Right ventricle myocardium superior (tissue), 1 donor: ENCODE measurements at places on chromosomes 1 and 21. TPM values are rescaled to one million over a fixed set of nuclear protein-coding genes. Genes with fewer than 3 reads are reported as not detected.

The OR6K3 gene
- total RNA-seq: not detected

The DRAXIN gene
- total RNA-seq: 0.05 TPM

The CLCA1 gene
- not detected for total RNA-seq

The RHD gene
- total RNA-seq: not detected

The LRRIQ3 gene
- total RNA-seq: 0.43 TPM

The TCHH gene
- not detected for total RNA-seq

The SYTL1 gene
- total RNA-seq: 0.43 TPM

The OR2M3 gene
- not detected for total RNA-seq

The TRPM2 gene
- 1.9 TPM for total RNA-seq

The SLC30A10 gene
- 0.32 TPM for total RNA-seq

The ADGRL4 gene
- 18.3 TPM for total RNA-seq

The MRAP gene
- total RNA-seq: 0.56 TPM

The LRIF1 gene
- 16.7 TPM for total RNA-seq

The PSRC1 gene
- total RNA-seq: 0.73 TPM

The RAB7B gene
- 1.2 TPM for total RNA-seq

The NMNAT2 gene
- total RNA-seq: 2.1 TPM

DNA sequence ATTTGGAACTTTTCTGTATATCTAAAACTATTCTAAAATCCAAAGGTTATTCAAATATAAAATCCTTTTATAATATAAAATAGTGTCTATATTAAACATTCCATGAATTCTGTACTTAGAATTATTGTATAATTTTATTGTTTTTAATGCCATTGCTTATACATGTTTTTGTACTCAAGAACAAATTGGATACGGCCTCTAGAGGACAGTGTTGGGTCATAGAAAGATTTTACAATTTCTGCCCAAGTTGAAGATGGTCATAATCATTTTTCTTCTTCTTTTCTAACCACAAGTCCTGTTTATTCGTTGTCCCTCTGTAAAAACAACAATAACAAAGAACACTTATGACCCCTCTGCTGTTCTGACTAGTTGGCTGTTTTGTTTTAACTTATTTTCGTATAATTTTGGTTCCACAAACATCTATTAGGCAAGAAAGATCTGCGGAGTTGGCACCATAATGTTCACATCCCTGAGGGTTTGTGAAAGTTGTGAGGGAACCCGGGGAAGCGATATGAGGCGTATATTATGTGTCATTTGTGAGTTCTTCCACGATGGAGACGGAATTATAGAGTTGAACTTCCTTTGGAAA is 75.7 kb upstream of the KIF26B start:
- DNase-seq: no peak

DNA sequence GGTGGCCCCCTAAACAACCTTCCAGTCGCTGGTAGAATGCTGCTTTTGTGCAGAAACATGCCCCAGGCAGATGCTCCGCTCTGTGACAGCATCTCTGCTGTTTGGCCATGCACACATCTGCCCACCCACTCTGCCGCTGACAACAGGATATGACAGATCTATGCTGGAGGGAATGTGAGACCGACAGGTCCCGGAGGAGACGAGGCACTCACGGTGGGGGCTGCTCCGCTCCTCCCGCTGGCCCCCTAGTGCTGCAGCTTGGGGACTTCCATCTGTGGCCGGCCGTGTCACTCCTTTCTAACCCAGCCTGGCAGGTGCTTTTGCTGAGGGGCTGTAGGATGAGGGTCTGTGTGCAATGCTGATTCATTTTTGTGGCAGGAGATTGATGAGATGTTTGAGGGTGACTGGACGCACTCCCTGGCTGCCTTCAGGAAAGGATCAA is 49.1 kb upstream of the DMRTB1 start:
- DNase-seq: no peak

- DNase-seq: no peak
Observed at GRCh38 chr1:109925159-109925990, 14.7 kb downstream of the CSF1 start.

GRCh38 chr21:40587736-40588346 is 259.1 kb downstream of the DSCAM start:
- DNase-seq: no peak

- peak; percentile 92 for DNase-seq
Observed at GRCh38 chr21:45292399-45293219, 4.9 kb upstream of the POFUT2 start.

GRCh38 chr1:32891241-32891570 is 4.9 kb downstream of the HPCA start:
- DNase-seq: no peak

GRCh38 chr1:42944246-42944928 is 14.3 kb downstream of the SLC2A1 start:
- DNase-seq: peak; percentile 86

GRCh38 chr21:44943005-44943685 is 3.3 kb downstream of the SLX9 start:
- DNase-seq: no peak

DNA sequence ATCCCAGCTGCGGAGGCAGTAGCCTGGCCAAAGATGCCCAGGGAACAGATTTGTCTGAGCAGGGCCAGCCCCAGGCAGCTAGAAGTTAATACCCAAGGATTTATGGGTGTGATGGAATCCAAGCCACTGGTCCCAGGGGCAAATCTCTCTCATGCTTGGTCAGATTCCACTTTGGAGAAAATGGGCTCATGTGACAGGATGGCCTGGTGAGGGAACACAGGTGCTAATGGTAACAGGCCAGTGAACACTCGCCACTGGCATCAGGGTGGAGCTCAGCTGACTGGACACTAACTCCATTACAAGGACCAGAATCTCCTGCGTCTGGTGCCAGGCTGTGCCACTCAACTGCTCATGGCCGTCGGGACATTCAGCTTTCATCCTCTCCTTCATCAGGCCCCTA is 12.0 kb downstream of the MDM4 start:
- no peak for DNase-seq

- DNase-seq: no peak
Observed at GRCh38 chr21:36330904-36331303, 10.9 kb downstream of the MORC3 start.

DNA sequence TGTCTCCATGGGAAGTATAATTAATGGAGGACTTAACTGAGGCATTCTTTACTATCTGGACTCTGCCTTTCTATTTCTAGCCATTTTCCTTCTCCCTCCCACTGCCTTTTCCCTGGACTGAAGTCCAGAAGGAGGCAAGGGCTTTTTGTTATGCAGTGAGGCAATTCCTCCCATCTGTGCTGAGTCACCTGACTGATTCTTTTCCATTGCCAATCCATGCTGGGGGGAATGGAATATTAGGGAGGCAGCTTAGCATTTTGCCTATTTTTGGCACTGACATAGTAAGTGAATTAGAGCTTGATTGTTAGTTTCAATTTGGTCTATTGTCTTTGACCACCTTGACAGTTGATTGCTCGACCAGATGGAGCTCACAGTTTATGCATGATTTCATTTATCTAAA is 1000.6 kb upstream of the PRMT6 start:
- no peak for DNase-seq

GRCh38 chr21:41655259-41655658 is 111.6 kb downstream of the RIPK4 start:
- no peak for DNase-seq

DNA sequence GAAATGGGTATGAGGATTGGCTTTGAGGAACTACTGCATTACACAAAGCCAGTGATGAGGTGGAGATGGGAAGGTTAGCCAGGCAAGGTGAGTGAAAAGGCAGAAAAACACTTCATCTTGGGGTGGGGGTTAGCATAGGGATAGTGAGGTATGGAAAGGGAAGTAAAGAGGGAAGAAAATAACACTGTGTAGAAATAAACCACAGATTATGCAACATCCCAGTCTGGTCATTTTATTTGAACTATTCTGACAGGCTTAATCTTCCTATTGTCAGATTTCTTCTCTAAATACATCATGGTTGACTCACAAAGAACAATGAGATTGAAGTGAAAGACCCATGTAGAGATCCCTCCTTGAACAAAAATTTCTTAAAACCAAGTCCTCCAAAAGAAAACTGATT is 640.2 kb downstream of the PTPRC start:
- no peak for DNase-seq

GRCh38 chr1:108071601-108072000 is 106.6 kb upstream of the VAV3 start:
- DNase-seq: no peak

- DNase-seq: no peak
Observed at GRCh38 chr1:68188060-68188538, 44.2 kb downstream of the WLS start.

- DNase-seq: no peak
Observed at GRCh38 chr1:212962509-212962908, 12.2 kb downstream of the VASH2 start.

GRCh38 chr1:172821609-172822274 is 162.8 kb downstream of the FASLG start:
- no peak for DNase-seq

GRCh38 chr1:192512426-192513162 is 63.0 kb upstream of the RGS1 start:
- DNase-seq: no peak

DNA sequence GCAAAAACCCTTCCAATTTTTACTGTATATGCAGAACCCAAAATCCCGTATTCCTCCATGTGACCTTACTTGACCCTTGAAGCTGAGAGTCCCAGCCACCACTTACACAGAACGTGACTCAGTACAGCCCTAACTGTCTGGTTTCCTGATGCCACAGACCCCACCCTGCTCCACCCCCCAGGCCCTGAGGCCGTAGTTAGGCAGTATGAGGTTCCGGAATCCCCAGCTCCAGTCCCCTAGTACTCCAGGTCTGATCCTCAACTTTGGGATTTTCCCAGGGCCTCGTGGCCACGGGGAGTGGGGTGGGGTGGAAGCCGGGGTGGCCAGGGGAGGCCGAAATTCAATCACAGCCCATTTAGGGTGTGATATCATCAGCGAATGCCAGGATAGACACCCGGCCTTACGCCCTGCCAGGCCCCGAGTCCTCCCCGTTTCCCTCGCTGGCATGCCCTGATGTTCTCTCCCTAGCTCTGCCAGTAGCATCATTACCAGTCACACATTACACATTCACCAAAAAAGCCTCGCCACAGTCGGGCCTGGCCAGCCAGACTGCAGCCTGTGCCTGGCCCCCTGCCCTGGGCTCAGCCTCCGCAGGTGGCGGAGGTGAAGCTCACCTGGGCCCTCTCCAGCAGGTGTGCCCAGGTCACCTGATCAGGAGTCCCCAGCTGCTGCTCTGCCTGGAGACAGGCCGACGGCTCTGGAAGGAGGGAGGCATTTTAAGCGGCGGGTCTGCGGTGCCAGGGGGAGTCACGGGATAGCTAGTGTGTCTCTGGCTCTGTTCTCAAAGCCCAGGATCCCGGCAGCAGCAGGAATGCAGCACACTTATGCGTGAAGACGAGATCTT is 70.8 kb downstream of the SCCPDH start:
- DNase-seq: no peak

GRCh38 chr1:218164930-218165700 is 120.0 kb upstream of the RRP15 start:
- peak; percentile 51 for DNase-seq

GRCh38 chr1:178057141-178057765 is 36.7 kb upstream of the RASAL2 start:
- no peak for DNase-seq

- no peak for DNase-seq
Observed at GRCh38 chr1:110436635-110437034, 14.3 kb upstream of the PROK1 start.

DNA sequence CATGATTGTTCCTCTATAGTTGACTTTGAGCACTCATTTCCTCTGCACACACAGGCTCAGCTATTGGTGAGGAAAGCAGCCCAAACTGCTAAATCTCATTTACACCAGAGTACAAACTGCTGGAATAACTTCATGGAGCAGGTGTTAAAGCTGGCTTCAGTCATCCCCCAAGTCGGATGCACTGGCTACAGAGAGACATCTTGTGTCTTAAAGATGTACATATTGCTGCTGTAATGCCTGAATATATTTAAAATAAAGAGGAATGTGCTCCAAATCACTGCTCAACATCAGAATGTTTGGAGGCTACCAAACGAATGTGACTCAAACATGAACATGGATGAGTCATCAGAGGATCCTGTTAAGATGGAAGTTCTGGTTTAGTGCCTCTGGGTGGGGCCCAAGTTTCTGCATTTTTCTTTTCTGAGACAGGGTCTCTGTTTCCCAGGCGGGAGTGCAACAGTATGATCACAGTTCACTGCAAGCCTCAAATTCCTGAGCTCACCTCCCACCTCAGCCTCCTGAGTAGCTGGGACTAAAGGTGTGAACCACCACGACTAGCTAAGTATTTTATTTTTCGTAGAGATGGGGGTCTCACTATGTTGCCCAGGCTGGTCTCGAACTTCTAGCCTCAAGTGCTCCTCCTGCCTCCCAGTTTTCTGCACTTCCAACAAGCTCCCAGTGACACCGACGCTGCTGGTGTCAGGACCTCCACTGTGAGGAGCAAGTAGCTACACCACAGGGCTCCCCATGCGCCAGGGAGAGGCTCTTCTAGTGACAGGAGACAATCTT is 79.0 kb upstream of the KRTAP19-8 start:
- DNase-seq: no peak

- DNase-seq: no peak
Observed at GRCh38 chr21:44529503-44530125, 10.4 kb downstream of the KRTAP10-1 start.

DNA sequence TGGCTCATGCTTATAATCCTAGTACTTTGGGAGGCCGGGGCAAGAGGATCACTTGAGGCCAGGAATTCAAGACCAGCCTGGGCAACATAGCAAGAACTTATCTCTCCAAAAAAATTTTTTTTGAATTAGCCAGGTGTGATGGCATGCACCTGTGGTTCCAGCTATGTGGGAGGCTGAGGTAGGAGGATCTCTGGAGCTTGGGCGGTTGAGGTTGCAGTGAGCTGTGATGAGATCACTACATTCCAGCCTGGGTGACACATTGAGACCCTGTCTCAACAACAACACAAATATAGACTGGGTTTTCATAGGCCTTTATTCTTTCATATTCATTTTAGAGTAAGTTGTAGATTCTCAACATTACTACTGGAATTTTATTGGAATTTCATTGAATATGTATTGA is 12.8 kb downstream of the MED18 start:
- DNase-seq: no peak

DNA sequence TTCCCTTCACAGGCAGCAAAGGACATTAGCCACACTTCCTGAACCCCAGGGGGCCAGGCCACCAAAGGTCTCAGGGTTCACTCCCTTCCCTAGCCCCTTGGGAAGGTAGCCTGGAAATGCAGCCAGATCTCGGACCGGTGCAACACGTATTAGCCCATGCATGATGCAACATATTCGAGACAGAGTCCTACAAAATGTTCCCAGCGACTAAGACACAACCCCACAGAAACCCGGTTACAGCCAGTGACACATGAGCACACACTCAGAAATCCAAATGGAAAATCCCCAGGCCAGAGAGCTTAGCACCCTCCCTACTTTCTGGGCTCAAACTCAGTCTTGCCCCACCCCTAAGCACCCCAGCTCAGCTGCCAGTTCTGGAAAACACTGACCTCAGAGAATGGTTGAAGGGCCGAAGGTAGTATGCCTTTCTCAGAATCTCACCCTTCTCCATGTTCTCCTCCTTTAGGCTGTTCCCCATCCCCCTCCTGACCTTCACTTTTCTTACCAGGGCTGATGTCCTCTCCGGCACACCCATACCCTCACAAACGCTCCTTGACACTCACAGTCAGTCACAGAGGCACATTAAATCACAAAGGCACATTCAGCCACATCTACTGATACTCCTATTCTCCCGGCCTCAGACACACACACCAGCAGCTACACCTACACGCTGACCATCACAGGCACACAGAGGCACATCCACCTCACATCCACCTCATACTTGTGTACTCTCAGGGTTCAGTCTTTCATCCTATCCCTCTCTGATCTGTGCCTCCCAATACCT is at the start of gene TSPAN1:
Gene TSPAN1 (plus strand): TSS at position 640 of the 784 bp plus-strand sequence. CDS start 6,021 bp downstream, outside the sequence.
- peak; percentile 57 for DNase-seq

GRCh38 chr1:70426154-70427131 is 15.4 kb downstream of the CTH start:
- DNase-seq: no peak
